ENCODE measurements at places on chromosomes 12 and 14.

- H3K4me3 ChIP-seq = no peak overlapping the region
- no peaks in the 10 kb centered on the region for H3K36me3 ChIP-seq
- no peak overlapping the region for H3K27ac ChIP-seq
- no peaks in the 10 kb centered on the region for H3K27me3 ChIP-seq
Observed at GRCh38 chr12:122064780-122065588, 13.6 kb upstream of the MLXIP start.

- no peaks in the 10 kb centered on the region for H3K27me3 ChIP-seq
- no peak overlapping the region for H3K27ac ChIP-seq
- H3K4me1 ChIP-seq = no peaks in the 10 kb centered on the region
- H3K36me3 ChIP-seq = peaks cover 2% of the 10 kb centered on the region
Observed at GRCh38 chr12:14982991-14983390, 10.1 kb downstream of the PDE6H start.

- H3K27me3 ChIP-seq = no peaks in the 10 kb centered on the region
- no peaks in the 10 kb centered on the region for H3K36me3 ChIP-seq
- peak overlapping the region; percentile 45 for H3K4me3 ChIP-seq
- H3K27ac ChIP-seq = peak overlapping the region; percentile 15
- no peaks in the 10 kb centered on the region for H3K4me1 ChIP-seq
Observed at GRCh38 chr14:64387232-64387781, 846 bp upstream of the MTHFD1 start.

- no peak for DNase-seq
- H3K4me1 ChIP-seq = no peaks in the 10 kb centered on the region
- no peaks in the 10 kb centered on the region for H3K27me3 ChIP-seq
- H3K36me3 ChIP-seq = no peaks in the 10 kb centered on the region
Observed at GRCh38 chr14:27123162-27123561, 525.3 kb upstream of the NOVA1 start.

- H3K4me3 ChIP-seq = no peak overlapping the region
- H3K36me3 ChIP-seq = no peaks in the 10 kb centered on the region
- H3K27ac ChIP-seq = no peak overlapping the region
- no peak for DNase-seq
- H3K4me1 ChIP-seq = peaks cover 9% of the 10 kb centered on the region
Observed at GRCh38 chr12:79895071-79895470, 39.8 kb downstream of the PPP1R12A start.

- H3K4me3 ChIP-seq = peak overlapping the region; percentile 84
- no peaks in the 10 kb centered on the region for H3K4me1 ChIP-seq
- peaks cover 2% of the 10 kb centered on the region for H3K36me3 ChIP-seq
- DNase-seq = no peak
- no peaks in the 10 kb centered on the region for H3K27me3 ChIP-seq
- no peak overlapping the region for H3K27ac ChIP-seq
Observed at GRCh38 chr12:50925342-50925651, 27.0 kb upstream of the HIGD1C start.

Measured in aorta (tissue), 5 donors.